Vagina (tissue), 2 donors: ENCODE measurements at places on chromosomes 12 and 14.

DNA sequence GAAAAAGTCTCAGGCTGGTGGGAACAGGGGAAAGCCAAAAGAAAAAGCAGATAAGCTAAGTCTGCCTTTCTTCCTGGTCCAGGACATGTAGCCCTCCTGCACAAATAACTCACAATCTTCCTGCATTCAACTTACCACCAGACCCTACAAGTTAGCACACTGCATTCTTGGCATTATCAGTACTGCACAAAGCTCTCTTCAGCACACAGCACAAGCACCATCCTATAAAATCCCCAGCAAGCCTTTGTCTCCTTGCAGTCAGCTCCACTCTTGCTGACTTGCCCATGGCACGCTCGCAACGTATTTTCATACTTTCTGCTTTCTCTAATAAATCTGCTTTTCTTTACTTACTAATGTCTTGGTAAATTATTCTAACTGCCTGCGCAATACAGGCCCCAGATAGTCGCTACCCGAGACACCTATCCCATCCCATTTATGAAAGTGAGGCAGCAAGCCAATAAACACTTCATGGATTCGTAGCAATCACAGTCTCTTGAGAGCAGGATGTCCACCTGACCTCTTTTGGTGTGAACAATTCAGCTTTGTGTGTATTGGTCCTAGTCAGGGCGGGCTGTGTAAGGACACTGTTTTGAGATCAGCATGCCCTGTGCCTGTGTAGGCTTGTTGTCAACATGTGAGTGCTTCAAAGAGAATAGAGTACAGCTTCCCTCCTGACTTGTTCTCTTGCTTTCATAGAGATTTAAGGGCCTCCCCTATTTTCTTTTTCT lies 49.0 kb downstream of the TMEM117 start:
- DNase-seq = no peak

DNA sequence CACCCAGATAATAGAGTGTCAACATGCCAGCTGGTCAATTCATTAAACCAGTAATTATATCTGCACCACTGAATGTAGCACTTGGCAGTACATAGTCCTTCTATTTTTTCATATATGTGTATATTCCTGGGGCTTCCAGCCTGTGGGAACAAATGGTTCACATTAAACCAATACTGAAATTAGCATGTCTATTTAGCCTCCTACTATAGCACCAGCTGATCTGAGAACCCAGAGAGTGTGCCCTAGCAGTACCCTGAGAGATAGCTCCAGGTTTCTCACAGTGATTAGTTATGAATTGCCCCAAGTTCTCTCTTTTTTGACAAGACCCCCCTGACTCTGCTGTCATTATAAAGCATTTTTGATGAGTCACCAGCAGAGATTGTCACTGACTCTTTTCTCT lies 1097.3 kb upstream of the FLRT2 start:
- no peak for DNase-seq

DNA sequence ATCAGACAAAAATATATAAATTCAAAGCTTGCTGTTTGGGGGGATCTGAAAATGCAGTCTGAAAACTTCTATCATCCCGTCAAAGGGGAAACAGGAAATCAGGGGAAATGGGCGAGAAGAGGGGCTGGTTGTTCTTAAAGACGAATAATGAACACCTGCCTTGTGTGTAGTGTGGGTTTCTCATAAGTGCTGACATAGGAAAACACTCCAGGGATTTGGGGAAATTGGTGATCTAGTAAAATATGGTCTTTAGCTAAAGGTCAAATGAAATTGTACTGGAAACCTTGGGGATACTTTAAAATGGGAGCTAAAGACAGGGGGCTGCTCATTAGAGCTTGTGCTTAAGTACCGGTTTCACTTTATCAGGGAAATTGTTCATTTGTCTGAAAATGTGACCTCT lies 39.6 kb upstream of the PIK3C2G start:
- DNase-seq = no peak

DNA sequence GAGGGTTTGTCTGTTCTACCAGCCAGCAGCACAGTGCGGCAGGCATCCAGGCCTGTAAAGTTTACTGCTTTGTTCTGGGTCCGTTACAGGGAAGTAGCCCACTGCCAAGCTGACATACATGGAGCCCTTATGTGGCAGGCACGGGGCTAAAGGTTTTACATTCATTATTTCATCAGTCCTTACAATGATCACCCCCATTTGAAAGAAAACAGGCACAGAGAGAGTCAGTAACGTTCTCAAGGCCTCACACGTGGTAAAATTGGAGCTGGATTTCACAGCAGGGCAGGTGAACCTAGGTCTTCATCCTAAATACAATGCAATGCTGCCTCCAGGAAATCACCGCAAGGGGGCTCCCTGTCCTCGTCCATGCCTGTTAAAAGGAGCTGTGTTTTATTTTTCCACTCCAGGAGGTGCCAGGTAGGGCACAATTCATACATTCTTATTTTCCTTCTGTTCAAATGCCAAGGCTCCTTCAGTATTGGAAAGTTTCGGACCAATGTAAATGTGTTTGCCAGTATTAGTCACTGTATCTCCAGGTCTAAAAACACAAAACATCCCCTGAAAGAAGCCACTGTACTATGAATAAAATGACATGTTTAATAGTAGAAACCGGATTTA lies 172.2 kb upstream of the GZMB start:
- no peak for DNase-seq

DNA sequence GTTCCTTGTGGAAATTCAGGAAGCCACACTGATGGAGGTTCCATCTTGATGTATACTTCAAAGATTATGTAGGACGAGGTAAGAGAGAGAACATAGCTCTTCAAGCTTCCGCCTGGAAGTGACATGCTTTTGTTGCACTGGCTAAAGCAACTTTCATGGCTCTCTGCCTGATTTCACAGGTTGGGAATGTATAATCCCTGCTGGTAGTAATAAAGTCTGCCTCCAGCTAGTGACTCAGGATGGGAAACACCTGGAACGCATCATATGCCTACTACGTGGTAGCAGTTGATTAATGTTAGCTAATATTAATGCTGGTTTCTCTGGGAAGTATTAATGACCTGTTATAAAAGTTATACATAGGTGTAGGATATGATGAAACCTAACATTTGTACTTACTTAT lies 71.1 kb downstream of the PELI2 start:
- no peak for DNase-seq

- DNase-seq = no peak
Measured at GRCh38 chr14:100800041-100800440, 25.9 kb upstream of the MEG3 start.

GRCh38 chr12:127162902-127163301 lies 1104.1 kb upstream of the TMEM132C start:
- no peak for DNase-seq

- DNase-seq = no peak
Measured at GRCh38 chr14:32109676-32110547, 32.8 kb downstream of the ARHGAP5 start.

DNA sequence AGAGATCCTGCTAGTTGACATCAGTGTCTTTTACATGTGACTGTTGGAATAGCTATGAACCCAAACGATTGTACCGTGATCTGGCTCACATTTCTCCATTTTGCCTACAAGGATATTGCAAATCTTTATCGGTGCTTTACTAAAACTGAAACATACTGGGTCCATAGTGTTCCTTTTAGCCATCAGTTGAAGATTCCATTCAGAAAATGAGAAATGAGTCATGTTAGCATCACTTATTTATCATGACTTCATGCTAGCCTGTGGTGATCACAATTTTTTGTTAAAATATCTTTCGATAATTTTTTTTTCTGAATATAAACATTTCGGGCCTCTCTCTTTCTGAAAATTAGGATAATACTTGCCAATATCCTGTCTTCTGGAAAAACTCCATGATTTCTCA lies 210.3 kb downstream of the EGLN3 start:
- DNase-seq = no peak

- DNase-seq = no peak
Measured at GRCh38 chr14:68395604-68396003, 397.3 kb downstream of the ZFP36L1 start.

GRCh38 chr14:22485178-22485577 lies 103.8 kb downstream of the DAD1 start:
- DNase-seq = no peak

DNA sequence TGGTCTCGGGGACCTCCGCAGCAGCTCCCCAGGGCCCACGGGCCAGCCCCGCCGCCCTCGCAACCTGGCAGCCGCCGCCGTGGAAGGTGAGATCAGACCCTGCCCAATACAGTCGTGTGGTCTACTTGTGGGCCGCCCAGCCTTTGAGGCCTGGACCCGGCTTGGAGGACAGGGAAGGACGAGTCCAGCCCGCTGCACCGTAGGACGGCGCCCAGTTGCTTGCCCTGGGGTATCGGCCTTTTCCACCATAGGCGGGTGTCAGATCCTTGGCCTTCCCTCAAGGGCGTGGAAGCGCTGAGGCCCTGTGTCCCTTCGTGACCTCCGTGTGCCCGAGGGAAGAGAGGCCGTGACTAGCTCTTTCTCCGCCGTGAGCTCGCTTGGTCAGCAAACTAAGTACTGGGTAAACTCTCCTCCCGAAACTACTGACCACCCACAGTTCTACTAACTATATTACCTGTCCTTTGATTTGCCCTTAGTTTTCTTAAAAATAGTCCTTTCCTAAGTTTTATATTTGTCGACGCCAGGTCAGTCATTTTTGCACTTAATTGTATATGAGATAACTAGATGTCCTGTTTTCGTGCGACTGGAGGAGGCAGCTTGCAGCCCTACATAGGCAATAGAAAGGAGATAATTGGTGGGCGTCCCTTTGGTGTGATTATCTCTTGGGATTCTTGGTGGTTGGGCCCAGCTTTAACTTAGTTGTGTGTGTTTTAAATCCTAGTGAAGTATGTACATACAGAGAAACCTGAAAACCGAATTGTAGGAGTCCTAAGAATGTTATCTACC lies 757 bp downstream of the SLC25A3 start:
- DNase-seq = no peak

DNA sequence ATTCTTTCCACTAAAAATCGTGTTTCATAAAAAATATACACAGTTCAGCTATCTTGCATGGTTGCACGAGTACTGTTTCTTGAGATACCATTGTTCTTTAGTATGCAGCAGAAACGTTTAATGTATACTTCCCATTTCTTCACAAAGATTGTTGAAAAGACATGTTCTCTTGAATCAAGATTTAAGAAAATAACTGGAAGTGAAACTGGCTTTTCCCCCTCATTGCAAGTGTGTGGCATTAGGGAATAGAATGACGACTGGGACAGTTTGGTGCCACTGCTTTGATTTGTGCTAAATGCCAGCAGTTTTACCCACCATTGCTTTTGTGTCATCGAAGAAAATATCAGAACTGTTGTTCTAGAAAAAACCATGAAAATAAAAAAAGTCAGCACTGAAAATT lies 20.3 kb upstream of the DHRS2 start:
- no peak for DNase-seq

DNA sequence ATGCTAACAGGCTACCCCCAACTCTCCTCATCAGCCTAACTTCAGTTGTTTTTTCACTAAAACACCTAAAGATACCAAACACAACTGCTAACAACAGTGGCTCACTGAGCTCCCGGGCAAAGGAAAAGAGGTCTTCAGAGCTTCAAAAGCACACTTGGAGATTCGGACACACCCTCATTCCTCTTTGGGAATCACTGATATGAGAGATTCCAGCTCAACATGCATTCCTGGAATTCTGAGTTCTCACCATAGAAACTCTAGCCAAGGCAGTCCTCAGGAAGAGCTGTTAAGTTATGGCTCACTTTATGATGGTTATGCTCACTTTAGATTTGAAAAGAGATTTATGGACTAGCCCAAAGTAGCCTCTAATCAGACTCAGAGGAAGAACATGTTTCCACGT lies 40.1 kb downstream of the STXBP6 start:
- DNase-seq = no peak

- no peak for DNase-seq
Measured at GRCh38 chr14:94485944-94486841, 10.2 kb upstream of the SERPINA9 start.

DNA sequence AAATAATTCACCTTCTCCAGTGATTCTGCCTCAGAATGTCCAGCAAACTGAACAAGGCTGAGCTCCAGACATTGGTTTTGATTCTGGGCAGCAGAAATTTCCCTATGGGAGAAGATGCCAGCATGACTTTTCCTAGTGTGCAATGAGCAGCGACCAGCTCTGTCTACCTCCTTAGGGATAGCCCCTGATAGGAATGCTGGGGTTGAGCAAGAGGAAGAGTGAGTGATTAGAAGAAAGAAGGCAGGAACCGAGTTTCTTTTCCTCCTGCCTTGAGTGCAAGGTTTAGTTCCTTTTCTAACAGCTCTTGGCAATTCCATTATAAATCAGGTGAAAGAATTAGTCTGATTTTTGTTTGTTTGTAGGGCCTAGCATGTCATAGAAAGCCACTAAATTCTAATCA lies 379.0 kb downstream of the DAD1 start:
- DNase-seq = no peak

- no peak for DNase-seq
Measured at GRCh38 chr12:49442915-49443314, 75.7 kb downstream of the SPATS2 start.

DNA sequence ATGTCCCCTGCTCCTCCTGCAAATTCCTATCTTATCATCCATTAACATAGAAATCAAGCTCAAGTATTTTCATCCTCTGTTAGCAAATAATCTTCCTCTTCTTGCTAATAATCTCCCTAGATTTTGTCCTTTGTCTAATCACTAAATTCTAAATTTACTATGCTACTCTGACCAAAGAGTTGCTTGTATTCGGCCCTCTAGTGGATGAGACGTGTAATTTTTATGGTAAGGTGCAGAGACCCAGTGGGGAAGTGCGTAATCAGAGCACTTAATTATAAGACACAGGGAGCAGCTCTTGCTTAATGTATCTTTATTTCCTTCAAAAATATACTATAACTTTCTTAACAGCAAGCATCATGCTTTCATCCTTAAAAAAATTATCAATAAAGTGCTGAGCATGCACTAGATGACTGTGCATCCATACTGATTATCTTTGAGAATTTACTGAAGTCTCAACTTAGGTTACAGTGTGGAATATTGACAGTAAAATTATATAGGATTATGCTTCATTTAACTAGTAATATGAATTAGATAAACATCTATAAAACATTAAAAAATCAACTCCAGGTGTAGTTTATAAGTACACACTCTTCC lies 212.6 kb downstream of the SLC16A7 start:
- no peak for DNase-seq

DNA sequence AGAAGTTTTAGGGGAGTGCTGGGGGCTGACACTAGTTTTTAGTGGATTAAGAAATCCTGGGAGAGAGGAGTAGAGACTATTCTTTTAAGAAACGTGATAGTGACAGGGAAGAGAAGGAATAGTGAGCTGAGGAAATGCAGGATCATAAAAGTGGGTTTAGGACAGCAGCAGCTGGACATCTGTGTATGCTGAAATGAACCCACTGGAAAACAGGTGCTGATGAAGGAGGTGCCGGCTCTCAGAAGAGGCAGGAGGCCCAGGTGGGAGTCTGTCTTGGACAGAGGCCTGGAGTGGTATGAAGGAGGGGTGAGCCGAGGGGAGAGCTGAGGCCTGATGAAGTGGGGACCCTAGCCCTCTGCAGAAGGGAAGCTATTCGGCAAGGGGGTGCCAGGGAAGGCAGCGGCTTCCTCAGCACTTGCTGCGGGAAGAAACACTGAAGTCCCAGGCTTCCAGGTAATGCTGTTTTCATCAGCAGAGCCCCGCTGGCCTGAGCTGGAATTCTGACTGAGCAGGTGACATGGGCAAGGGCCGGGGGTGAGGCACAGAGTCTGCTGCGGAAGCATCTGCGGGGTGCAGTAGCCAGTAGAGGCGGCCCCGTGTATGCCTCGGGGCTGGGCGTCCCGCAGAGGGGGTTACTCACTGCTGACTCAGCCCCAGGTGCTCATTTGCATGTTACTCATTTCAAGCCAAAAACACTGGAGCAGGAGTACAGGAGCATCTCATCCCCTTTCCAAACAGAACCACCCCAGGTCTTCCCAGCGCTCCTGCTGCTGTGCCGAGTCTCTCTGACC lies 89.7 kb downstream of the TMCC3 start:
- DNase-seq = no peak

GRCh38 chr14:89219051-89219450 lies 198.0 kb downstream of the FOXN3 start:
- no peak for DNase-seq
